ENCODE measurements at places on chromosomes 2 and 18. TPM values are rescaled to one million over a fixed set of nuclear protein-coding genes. Genes with fewer than 3 reads are reported as not detected.

Gene OR6B2
- total RNA-seq, result not detected

Gene GCKR
- 1.2 TPM for total RNA-seq

Gene FBXO41
- 7.5 TPM for total RNA-seq

Gene REG1A
- total RNA-seq, result not detected

Gene UGT1A6
- total RNA-seq, result 0.79 TPM

Gene LAPTM4A
- total RNA-seq, result 316 TPM

Gene COL3A1
- 6,874 TPM for total RNA-seq

Gene DPP4
- total RNA-seq, result 83.2 TPM

Gene CHMP3
- total RNA-seq, result 63.3 TPM

Gene OTOS
- not detected for total RNA-seq

Gene CDH19
- total RNA-seq, result not detected

Gene CYB5A
- total RNA-seq, result 1.2 TPM

Gene TMEM169
- not detected for total RNA-seq

Gene ABCB11
- not detected for total RNA-seq

Gene COPS9
- total RNA-seq, result 108 TPM

Gene ALPI
- total RNA-seq, result not detected

Gene RAB27B
- 9.8 TPM for total RNA-seq

Gene FLACC1
- total RNA-seq, result 0.54 TPM

Gene GNLY
- not detected for total RNA-seq

Gene ZAP70
- total RNA-seq, result not detected

Gene MYO5B
- total RNA-seq, result 20.7 TPM

Gene DLGAP1
- total RNA-seq, result not detected

Gene OBSL1
- total RNA-seq, result 197 TPM

Gene MAP3K19
- total RNA-seq, result not detected

Gene HNMT
- total RNA-seq, result 7.6 TPM

Gene MDH1B
- 3.9 TPM for total RNA-seq

Gene PROKR1
- not detected for total RNA-seq

Gene SCN7A
- not detected for total RNA-seq

Gene CXCR1
- total RNA-seq, result not detected

Gene ERBB4
- total RNA-seq, result not detected

Gene TNFRSF11A
- not detected for total RNA-seq

Gene MBOAT2
- total RNA-seq, result 76.9 TPM

Gene NAB1
- total RNA-seq, result 29.4 TPM

Gene ADRA2B
- total RNA-seq, result 0.22 TPM

Gene TSPYL6
- not detected for total RNA-seq

Gene GALNT13
- 48.7 TPM for total RNA-seq

Gene C2orf15
- total RNA-seq, result 0.79 TPM

Gene PXDN
- 335 TPM for total RNA-seq

Gene ATL2
- 29.7 TPM for total RNA-seq

Gene DES
- under 0.01 TPM for total RNA-seq

Gene UGT1A3
- total RNA-seq, result 0.43 TPM

Gene TBR1
- not detected for total RNA-seq

Gene POMC
- 4.2 TPM for total RNA-seq

Data from placental epithelial cell (primary cell).